Activated CD4-positive, alpha-beta T cell treated with anti-CD3 and anti-CD28 coated beads, Interleukin-2, amount 50 U/mL, for 24 hours (primary cell): ENCODE measurements at places on chromosomes 7 and 10.

DNA sequence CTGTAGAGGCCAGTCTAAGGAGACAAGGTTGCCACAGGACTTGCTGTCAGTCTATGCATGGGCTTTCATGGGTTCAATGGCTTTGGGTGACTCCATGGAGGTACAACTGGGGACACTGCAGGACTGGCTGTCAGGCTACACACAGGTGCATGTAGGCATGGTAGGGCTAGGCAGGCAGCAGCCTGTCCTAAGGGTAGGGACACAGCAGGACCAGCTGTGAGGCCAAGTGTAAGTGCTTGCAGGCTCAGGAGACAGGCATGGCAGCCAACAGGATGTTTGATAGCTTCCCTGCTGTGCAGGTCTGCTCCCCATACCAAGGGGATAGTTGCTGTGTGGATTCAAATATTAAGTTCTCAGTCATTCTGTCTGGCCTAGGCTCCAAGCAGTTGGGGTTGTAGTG lies 181.0 kb upstream of the NPY start:
- no peak for DNase-seq

DNA sequence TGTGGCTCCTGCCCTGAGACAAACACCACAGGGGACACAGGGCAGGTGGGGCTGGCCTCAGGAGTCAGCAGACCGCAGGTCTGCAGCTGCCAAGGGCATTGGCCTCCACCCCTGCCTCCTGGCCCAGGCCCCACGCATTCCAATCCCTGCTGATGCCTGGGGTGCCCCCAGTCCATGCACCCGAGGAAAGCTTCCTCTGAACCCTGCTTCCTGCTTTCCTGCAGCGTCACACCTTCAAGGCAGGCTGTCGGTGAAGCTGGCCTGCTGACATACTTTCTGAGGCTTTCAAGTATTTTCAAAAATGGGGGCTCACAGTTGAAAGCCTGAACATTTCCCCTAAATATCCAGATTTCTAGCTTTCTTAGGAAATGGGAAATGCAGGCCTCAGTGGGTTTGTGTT lies 22.5 kb upstream of the ANTXRL start:
- no peak for DNase-seq

- no peak for DNase-seq
Observed at GRCh38 chr7:27168265-27168947, 3.1 kb upstream of the HOXA9 start.

- no peak for DNase-seq
Observed at GRCh38 chr7:143046426-143046851, 5.7 kb upstream of the OR6V1 start.

- DNase-seq, result peak; percentile 13
Observed at GRCh38 chr7:131235489-131236317, 92.0 kb upstream of the MKLN1 start.

GRCh38 chr7:90347759-90348158 lies 1.2 kb downstream of the GTPBP10 start:
- DNase-seq, result no peak

GRCh38 chr10:1596482-1597099 lies 140.7 kb downstream of the ADARB2 start:
- DNase-seq, result no peak

DNA sequence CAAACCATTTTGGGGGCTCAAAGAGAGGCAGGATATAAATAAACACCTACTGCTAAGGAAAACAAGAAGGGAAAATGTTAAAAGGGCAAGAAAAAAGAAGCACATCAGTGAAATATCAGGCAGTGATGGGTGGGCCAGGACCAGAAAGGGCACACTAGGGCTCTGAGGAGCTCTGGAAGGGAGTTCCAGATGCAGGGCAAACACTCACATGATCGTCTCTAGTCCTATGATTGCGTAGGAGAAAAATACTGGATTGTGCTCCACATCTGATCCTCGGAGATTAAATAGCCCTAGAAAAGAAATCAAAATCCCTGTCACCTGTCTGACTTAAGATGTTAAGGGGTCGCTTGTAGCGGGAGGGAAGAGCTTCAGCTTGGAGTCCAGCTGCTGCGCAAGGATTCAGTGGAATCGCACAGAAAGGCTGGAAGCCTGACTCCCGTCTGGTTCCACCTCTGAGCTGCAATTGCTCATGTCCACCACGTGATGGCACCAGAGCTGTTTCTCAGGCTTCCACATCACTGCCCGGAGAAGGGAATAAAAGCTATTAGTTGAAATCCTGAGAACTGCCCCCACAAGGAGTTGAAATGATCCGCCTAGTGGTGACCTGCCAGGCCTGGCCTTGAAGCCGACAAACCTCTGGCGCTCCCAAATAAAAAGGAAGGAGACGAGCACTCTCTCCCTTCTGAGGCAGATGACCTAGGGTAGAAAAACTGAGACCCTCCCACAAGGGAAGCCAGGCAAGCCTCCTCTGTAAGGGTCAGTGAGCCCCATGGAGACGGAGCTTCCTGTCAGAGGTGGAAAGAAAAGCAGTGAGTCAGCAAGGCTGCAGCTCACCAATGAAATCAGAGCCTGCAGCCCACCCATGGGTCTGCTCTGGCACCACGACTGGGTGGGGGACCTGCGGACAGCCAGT lies 39.2 kb downstream of the XPNPEP1 start:
- DNase-seq, result peak; percentile 58

GRCh38 chr7:73343671-73344380 lies 15.9 kb downstream of the FKBP6 start:
- DNase-seq, result no peak

DNA sequence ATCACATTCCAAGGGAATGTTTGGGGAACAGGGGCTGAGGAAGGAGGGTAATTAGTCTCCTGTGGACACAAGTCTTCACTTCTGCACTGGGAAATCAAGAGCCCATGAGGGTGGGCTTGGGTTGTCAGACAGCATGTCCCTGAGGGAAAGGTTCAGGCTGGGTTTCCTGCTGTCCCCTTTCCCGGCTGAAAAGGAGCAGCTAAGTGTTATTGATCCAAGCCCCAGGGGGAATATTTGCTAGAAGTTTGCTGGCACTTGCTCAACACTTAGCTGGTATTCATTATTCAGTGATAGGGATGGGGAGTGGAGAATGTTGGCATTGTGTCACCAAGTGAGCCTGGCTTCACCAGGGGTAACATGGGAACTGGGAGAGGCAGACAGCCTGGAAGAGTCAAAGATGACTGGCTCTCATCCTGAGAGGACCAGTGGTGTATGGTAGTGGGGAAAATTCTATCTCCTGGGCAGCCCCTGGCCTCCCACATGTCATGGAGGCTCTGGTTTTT lies 344.4 kb upstream of the PODXL start:
- DNase-seq, result no peak
